Astrocyte of the spinal cord (primary cell): ENCODE measurements at places on chromosomes 11 and 22.

GRCh38 chr22:47027766-47028165, 265.3 kb downstream of the TBC1D22A start:
- DNase-seq: no peak

GRCh38 chr11:69841859-69842698, 22.9 kb upstream of the FGF3 start:
- no peak for DNase-seq

GRCh38 chr11:20457001-20457799, 69.7 kb downstream of the PRMT3 start:
- no peak for DNase-seq

- DNase-seq: no peak
These were observed 112.7 kb downstream of the FAR1 start for GRCh38 chr11:13781153-13781552.

GRCh38 chr11:1233351-1234053, 10.6 kb downstream of the MUC5B start:
- no peak for DNase-seq

- DNase-seq: no peak
These were observed 25.5 kb upstream of the AMPD3 start for GRCh38 chr11:10429526-10429925.

DNA sequence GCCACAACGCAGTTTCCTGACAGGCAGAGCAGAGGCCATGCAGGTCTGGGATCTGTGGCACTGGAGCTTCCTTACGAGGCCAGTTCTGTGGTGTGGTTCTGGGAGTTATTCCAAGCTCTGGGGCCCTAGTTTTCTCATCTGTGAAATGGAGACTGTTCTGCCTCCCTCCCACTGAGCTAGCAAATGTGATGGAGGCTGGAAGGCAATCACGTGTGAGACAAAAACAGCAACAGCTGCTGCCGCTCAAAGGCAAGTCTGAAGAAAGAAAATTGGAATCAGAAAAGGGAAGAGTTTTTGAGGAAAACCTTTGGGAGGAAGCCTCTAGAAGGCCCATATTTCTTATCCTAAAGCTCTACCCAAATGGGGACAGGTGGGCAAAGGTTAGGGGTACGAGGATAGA, 8.3 kb upstream of the RIC3 start:
- DNase-seq: no peak

GRCh38 chr11:122192634-122193255, 76.7 kb upstream of the BLID start:
- DNase-seq: peak; percentile 66

GRCh38 chr11:57792060-57792541, 30.5 kb downstream of the CTNND1 start:
- peak; percentile 39 for DNase-seq

DNA sequence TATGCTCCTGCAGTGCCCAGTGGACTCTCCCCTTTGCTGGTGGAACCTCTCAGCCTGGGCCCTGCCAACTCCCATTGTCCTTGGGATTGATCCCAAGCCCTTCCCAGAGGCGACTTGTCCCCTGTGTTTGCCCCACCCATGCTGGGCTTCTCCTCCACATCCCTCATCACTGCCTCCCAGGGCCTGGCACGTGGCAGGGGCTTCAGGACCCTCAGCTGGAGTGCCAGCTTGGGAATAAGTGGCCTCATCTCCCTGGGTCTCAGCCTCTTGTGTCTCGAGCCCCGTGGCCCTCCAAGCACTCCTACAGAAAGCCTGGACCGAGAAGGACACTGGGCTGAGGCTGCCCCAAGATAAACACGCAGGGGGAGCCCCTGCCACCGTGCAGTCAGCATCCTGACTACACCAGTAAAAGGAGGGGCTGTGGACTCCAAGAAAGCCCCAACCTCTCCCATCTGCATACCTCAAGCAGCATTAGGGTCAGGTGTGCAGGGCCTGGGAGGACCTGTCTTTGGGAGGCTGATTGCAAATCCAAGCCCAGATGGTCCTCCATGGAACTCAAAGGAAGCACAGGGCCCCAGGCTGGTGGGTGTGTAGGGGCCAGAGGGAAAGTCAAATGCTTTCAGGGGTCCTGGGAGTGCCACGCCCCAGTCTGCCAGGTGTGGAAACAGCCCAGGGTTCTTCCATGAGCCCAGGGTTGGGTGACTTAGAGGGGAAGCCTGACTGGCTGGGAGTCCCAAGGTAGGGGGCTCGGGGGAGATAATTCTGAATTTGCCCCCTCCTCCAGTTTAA, 9.5 kb upstream of the GNAZ start:
- DNase-seq: no peak

GRCh38 chr22:42863349-42863961, 6.4 kb upstream of the ARFGAP3 start:
- peak; percentile 95 for DNase-seq
